Fibroblast of villous mesenchyme (primary cell): ENCODE measurements at places on chromosomes 7 and 10. TPM values are rescaled to one million over a fixed set of nuclear protein-coding genes. Genes with fewer than 3 reads are reported as not detected.

DNA sequence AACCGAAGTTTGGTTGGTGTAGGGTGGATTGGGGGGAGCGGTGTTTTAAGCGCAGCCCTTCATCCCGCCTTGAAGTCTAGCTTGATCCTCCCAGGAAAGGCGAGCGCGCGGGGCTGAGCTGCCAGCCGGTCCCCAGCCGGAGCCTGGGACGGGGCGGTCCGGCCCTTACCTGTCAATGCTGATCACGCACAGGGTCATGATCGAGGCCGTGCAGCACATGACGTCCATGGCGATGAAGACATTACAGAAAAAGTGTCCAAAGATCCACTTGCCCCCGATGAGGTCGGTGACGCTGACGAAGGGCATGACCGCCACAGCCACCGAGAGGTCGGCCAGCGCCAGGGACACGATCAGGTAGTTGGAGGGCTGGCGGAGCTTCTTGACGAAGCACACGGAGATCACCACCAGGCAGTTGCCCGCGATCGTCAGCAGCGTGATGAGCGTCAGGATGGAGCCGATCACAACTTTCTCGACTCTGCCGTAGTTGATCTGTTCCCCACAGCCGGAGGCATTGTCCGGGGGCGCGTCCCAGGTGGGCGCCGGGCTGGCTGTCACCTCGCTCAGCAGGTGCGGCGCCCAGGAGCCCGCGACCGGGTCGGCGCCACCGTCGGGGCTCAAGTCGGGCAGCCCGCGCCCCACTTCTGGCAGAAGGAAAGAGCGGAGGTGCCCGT lies 740 bp downstream of the HTR7 start:
- no peak for DNase-seq

- DNase-seq: no peak
Observed at GRCh38 chr10:102322914-102323313, 72.6 kb upstream of the NFKB2 start.

DNA sequence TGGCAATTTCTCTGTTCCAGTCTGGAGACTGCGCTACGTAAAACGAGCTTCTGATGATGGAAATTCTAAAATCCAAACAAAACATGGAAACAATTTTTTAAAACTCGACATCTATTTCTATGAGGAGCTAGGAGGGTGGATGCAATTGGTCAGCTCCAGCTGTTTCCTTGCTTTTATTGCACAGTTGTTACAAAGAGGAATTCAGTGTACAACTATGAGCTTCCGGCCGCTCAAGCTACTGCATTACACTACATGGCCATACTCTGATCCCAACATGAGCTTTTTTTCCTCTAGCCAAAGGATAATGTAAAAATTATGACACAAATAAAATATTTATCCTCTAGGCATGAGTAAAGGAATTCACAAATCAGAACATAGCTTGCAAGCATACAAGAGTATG lies 403.1 kb upstream of the C7orf33 start:
- DNase-seq: no peak

DNA sequence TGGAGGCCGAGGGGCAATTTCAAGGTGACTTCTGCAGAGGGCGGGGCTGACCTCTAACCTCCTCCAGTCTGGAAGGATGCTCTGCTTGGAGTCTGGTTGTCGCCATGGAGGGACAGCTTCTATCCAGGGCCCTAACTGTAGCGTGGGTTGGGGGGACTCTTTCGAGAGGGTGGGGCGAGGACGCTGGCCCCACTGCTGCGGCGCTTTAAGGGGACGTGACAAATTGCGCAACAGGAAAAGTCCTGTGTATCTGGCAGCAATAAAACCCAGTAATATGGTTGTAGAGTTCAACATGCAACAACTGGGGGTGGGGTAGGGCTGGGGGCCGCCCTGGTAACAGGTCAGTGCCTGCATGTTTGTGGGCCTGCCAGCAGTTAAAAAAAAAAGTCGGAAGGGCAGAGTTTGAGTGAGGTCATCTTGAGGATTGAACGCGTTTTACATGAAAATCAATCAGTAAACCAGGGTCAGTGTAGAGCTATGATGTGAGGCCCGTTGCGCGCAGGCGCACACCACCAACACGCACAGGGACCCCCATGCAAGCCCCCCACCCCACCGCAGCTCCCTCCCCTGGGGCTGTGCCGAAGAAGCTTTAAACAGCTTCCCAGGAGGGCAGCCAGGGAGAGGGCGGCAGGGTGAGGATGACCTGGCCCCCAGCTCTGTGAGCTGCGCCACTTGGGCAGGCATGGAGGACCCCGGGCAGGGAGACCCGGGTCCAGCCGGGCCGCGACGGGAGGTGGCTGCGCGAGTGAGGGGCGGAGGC lies 4.3 kb downstream of the SHH start:
- no peak for DNase-seq

DNA sequence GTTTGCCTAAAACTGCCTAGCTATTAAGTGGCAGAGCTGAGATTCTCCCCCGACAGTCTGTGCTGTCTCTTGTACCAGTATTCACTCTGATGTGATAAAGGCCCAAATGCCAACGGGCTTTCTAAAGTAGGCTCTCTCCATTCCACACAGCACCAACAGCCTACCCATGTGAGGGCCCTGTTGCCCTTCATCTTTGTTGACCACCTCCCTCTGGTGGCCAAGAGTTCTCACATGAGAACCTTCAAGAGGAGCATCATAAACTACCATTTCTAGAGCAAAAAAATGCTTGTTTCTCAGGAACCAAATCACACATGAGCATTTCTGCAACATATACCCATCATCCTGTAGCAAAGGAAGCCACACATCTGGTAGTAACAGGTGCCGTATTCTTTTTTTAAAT lies 185.8 kb downstream of the GRM8 start:
- DNase-seq: no peak

- no peak for DNase-seq
Observed at GRCh38 chr10:100710151-100710871, 35.1 kb upstream of the PAX2 start.

- DNase-seq: no peak
Observed at GRCh38 chr7:27424749-27425148, 182.1 kb downstream of the EVX1 start.

DNA sequence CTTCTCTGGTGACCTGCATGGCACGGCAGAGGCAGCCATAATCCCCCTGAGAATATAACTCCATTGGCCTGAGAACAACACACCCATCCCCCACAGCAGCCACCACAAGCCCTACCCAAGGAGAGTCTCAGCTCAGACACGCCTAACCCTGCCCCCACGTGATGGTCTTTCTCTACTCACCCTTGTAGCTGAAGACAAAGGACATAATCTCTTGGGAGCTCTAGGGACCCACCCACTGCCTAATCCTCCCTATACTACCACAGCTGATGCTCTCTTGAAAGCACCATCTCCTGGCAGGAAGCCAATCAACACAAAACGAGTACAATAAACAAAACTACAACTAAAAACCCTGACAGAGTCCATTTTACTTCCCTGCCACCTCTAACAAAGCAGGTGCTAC lies 30.7 kb upstream of the HPSE2 start:
- no peak for DNase-seq

GRCh38 chr7:132471515-132471914 lies 104.8 kb downstream of the PLXNA4 start:
- no peak for DNase-seq

TACC2 gene
- 5.6 and 9.3 TPM in 2 replicates for total RNA-seq

MYOF gene
- 263 and 323 TPM in 2 replicates for total RNA-seq

ADARB2 gene
- not detected in 2 replicates for total RNA-seq

H2BK1 gene
- not detected in 2 replicates for total RNA-seq
